ENCODE measurements at places on chromosomes 16 and 17.

DNA sequence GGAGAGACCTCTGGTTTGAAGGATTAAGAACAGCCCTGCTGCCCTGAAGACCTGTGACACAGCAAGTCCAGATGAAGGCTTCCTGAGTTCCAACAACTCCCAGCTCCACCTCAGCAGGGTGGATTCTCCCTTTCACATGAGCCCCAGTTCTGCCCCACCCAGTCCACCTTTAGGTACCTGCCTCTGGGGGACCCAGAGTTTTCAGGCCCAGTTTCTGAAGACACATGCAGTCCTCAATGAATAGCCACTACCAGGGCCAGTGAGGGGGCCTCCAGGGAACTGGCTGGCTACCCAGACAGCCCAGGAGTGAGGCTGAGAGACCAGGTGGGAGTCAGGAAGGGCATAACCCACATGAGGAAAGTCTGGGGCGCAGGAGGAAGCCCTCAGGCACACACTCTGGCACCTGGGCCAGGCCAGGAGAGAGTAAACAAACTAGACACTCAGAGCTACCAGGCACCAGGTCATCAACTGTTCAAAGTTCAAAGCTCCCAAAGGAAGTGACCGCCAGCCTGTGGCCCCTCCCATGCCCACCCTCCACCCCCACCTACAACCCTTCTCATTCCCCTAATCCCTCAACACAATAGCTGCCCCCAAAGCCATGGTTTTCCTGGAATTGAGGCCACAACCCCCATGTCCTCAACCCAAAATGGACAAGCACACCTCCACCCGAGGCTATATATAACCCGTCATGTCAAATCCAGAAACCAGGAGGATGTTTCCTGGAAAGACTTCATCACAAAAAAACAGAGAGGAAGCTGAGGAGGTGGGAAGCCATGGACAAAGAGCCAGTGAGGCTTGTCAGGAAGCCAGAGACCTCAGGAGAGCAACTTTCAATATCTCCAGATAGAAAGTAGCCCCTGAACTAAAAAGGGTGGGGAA is 2.1 kb downstream of the MYO18A start:
- no peak for DNase-seq

GRCh38 chr17:66711401-66711800 is 123.5 kb upstream of the CACNG5 start:
- no peak for DNase-seq

GRCh38 chr16:29836623-29837022 is 16.4 kb downstream of the MVP start:
- no peak for DNase-seq

DNA sequence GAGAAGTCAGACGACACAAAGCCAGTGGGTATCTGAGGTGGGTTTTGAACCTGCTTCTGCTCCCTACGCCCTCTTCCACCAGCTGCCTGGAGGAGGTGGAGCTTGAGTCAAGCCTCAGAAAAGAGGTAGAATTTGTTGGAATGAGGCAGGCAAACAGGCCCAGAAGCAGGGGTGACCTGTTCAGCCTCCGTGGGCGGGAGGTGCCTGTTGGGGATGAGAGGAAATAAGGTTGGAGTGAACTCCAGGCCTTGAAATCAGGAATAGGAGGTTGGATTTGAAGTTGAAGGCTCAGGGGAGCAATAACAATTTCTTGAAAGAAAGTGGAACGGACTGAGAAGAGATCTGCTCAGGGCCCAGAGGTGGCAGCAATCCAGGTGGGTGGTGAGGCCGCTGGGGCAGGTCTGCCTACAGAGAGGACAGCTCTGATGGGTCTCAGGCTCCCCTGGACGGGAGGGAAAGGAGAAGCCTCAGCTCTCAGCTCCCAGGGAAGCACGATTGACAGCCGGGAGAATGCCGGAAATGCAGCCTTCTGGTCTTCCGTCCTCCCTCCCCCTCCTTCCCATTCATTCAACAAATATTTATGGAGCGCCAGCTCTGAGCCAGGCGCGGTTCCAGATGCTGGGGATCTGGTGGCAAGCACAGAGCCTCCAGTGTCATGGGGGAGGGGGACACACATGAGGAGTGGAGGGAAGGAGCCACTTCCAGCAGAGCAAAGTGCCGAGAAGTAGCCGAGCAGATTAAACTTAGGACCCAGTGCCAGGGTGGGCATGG is 61.9 kb upstream of the CIBAR2 start:
- DNase-seq, result no peak

GRCh38 chr17:13587487-13588338 is 14.0 kb downstream of the HS3ST3A1 start:
- DNase-seq, result no peak

- DNase-seq, result no peak
Observed at GRCh38 chr17:811051-811784, 29.1 kb downstream of the MRM3 start.

DNA sequence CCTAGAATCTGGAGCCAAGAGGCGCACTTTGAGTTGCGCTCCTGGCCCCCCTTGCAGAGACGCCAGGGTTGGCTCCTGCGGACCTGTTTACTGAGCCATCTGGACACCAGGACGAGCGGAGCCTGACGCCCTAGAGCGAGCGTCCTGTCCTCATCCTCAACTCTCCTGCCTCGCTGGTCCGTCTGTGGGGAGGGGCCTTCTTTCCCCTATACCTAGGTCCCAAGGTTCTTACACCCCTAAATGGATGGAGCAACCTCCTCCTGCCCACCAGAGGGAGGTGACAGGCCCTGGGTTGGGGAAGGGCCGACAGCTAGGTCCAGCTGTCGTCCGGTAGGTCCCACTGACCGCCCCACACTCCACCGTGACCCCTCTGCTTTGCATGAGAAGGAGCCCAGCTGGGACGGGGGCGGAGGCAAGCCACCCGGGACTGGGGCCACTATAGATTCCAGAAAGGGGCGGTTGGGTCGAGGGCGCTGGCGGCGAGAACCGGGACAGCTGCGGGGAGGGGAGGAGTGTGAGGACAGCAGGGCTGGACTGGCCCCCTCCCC is 3.1 kb upstream of the LHX1 start:
- DNase-seq, result no peak

DNA sequence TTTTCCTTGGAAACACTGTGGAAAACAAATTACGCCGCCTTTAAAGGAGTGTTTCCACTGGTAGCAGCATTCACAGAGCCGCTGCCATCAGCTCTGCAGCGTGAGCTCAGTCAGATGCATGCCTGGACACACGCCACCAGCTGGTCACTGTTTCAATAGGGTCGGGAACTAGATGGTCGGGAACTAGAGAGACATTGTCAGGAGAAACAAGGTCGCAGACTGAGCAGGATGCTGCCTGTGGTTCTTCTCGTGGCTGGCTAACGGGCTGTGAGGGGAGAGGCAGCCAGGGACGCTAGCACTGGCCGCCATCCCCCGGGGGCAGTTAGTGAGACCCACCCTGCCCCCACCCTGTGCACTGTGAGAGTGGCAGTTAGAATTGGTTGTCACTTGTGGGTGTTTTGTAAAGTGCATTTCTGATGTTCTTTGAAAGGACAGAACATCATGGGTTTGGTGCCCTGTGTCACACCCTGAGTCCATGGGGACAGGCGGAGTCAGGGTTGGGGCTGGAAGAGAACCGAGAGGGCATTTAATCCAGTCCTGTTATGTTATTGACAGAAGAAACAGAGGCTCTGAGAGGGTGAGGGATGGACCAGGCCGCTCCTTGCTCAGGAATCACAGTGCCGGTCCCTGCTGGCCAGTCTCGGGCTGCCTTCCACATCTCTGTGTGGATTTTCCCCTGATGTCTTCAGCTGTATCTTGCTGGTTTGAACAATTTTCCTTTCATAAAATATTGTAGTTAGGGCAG is 86.3 kb downstream of the SPECC1 start:
- DNase-seq, result no peak

GRCh38 chr16:12576878-12577277 is 226.8 kb downstream of the CPPED1 start:
- no peak for DNase-seq

GRCh38 chr16:85507342-85507741 is 105.8 kb upstream of the GSE1 start:
- DNase-seq, result no peak

- no peak for DNase-seq
Observed at GRCh38 chr16:10253409-10253808, 71.2 kb upstream of the GRIN2A start.

Data from SIG-M5 (cell line).